ENCODE measurements at places on chromosomes 12 and 14. TPM values are rescaled to one million over a fixed set of nuclear protein-coding genes. Genes with fewer than 3 reads are reported as not detected.
A peak's percentile ranks its signal among the peaks of the same experiment; 100 is the strongest.

The AMHR2 gene
- total RNA-seq: 35.7 TPM

The KRT5 gene
- not detected for total RNA-seq

The ALG10 gene
- total RNA-seq: 21.6 TPM

The SSPN gene
- 2.1 TPM for total RNA-seq

DNA sequence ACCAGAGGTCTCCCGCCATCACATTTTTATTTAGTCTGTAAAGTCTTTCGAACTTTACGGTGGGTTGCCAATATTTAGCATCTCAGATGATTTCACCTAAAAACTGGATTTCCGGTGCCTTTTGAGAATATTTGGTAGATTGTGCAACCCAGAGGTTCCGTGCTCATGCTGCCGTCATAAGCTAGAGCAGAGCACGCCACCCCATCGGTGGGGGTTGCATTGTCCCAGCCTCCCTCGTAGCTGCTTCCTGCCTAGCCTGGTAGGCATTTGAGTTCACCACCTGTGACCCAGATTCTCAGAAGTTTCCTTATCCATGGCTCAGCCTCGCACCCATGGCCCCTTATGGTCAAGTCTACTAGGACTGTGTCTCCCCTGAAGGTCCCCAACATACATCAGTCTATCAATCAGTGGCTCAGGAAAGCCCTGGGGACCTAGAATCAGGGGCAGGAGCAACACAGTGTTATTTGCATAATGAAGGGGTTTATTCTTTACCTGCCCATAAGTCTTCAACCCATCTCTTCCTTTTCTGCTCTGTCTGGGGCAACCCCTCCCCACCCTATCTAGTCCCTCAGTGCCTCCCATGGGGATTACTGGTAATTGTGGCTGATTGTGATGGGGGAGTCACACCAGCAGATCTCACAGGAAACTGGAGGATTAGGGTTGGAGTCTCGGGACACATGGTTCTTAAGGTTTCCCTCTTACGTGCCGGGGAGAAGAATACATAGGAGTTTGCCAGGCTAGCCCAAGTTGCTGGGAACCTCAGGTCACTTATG lies 152.3 kb downstream of the PHETA1 start:
- no peak for DNase-seq
- no peak overlapping the region for H3K27ac ChIP-seq
- no peak overlapping the region for H3K4me3 ChIP-seq
- no peaks in the 10 kb centered on the region for H3K27me3 ChIP-seq
- H3K36me3 ChIP-seq: peaks cover 21% of the 10 kb centered on the region

DNA sequence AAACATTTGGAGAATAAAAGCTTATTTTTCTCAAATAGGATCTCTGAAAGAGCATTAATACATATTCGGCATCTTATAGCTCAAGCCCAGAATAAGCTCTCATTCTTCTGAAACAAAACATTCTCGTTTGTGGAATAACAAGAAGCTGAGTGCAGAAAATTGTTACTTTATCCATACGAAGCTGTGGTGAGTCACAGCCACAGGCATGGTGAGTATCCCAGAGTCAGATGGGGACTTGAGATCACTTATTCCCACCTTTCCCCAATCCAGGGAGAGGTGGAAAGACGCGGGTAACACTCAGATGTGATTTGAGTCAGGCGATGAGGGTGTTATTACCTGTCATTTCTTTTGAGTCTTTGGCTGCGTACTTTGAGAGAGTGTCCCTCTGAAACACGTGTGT lies 214.6 kb upstream of the TMEM132C start:
- peaks cover 2% of the 10 kb centered on the region for H3K4me1 ChIP-seq
- H3K27ac ChIP-seq: no peak overlapping the region
- peaks cover 20% of the 10 kb centered on the region for H3K27me3 ChIP-seq
- DNase-seq: no peak
- H3K4me3 ChIP-seq: no peak overlapping the region

- no peaks in the 10 kb centered on the region for H3K36me3 ChIP-seq
- peaks cover 66% of the 10 kb centered on the region for H3K27me3 ChIP-seq
- H3K4me3 ChIP-seq: peak overlapping the region; percentile 2
- DNase-seq: peak; percentile 61
- peak overlapping the region; percentile 79 for H3K27ac ChIP-seq
These were observed 1.8 kb downstream of the TBC1D30 start for GRCh38 chr12:64826234-64826633.

GRCh38 chr12:5535541-5535940 lies 103.6 kb downstream of the NTF3 start:
- no peak for DNase-seq
- no peak overlapping the region for H3K4me3 ChIP-seq
- peaks cover 27% of the 10 kb centered on the region for H3K27me3 ChIP-seq
- no peak overlapping the region for H3K27ac ChIP-seq
- peaks cover 5% of the 10 kb centered on the region for H3K4me1 ChIP-seq

DNA sequence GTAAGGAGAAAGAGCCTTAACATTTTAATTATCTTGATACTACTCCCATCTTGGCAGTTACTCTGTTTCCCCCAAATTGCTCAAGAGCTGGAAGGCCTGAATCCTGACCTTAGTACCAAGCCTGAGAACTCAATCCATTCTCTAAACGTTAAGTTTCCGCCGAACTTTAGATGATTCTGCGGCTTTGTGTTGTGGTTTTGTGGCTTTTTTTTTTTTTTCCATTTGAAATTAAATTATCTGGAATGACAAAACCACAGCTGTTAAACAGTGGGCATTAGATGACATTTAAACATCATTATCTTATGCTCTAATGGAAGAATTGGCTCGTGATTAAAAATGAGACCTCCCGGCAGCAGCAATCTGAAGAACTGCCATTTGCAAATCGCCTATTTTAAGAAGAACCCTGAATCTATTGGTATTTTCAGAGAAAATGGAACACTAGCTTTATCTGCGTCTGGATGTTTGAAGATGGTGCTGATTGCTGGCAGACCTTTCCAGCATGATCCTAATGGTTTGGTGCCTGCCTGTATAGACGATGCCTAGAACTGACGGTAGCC lies 38.4 kb downstream of the TMEM132C start:
- H3K27ac ChIP-seq: no peak overlapping the region
- H3K27me3 ChIP-seq: peaks cover 9% of the 10 kb centered on the region

DNA sequence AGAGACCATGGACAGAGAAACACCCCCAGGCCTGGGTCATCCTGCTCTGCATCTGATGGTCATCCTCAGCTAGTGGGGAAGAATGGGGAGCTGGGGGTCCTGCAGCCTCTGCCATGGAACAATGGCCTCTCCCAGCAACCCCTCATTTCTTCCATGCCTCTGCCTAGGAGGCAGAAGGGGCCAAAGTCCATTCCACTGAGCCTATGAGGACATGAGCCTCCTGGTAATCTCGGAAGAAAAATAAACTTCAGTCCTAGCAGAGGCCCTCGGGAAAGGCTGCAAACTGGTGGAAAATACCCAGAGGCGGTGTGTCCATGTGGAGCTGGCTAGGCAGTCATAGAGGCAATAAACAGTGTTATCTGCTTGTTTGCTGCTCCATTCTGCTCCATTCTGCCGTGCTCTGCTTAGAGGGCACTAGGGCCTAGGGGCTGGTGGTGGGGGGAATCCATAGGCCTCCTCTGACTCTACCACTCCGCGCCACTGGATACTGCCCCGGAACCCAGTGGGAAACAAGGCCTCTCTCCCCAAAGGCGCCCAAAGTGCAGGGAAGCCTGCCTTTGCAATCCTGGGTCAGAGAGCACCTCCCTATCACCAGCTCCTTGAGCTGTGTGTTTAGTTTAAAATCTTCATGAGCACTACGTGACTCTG lies 4.5 kb downstream of the PGF start:
- no peaks in the 10 kb centered on the region for H3K36me3 ChIP-seq
- peak overlapping the region; percentile 89 for H3K27ac ChIP-seq
- peak overlapping the region; percentile 53 for H3K4me3 ChIP-seq
- DNase-seq: no peak

DNA sequence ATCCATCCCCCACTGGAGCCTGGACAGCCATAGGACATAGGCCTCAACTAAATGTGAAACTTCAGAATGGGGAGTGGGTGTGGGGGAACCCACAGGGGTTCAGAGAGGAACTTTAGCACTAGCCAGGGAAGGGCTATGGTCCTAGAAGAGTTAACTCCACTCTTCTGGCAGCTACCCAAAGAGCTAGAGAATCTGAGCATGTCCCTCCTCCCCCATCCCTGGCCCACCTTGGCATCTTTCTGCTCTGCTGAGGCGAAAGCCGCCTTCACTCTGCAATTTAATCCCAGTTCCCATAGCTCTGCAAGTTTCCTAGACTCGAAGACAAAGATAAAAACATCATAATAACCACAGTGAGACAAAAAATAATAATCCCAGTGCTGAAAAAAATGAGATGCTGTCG lies 214.7 kb upstream of the RTL1 start:
- H3K27ac ChIP-seq: no peak overlapping the region
- H3K4me1 ChIP-seq: no peaks in the 10 kb centered on the region
- DNase-seq: no peak

GRCh38 chr12:85309125-85309566 lies 29.1 kb downstream of the ALX1 start:
- H3K36me3 ChIP-seq: peaks cover 2% of the 10 kb centered on the region
- peak overlapping the region; percentile 21 for H3K27ac ChIP-seq
- no peaks in the 10 kb centered on the region for H3K27me3 ChIP-seq
- H3K4me3 ChIP-seq: peak overlapping the region; percentile 5
- peaks cover 28% of the 10 kb centered on the region for H3K4me1 ChIP-seq

DNA sequence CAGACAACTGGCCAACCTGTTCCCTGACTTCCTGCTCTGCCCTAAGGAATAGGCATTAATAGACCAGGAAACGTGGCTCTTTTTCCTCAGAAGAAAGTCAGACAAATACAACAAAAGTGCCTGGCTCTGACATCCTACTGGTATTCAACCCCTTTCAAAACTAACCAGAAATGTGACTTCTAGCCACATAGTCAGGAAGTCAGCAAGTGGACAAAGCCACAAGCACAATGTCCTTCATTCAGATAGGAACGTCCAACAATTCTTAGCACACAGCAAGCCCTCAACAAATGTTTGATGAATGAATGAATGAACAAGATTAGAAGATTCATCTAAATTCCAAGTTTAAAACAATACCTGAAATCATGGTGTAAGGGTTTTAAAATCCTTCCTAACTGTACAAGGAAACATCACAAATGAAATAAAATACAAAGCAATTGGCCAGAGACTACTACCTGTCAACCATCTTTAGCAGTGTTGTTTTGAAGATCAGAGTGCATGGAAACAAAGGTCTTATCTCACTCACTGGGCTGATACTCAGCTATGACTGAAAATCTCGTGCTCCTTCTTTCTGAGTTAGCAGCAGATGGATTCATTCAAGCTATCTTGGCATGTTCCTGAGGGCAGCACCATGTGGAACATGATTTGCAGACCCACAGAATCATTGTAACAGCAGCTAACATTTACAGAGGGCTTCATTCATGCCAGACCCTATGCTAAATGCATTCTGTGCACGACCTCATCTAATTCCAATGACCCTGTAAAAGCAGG lies 16.5 kb downstream of the APPL2 start:
- H3K36me3 ChIP-seq: peaks cover 43% of the 10 kb centered on the region
- H3K4me1 ChIP-seq: peaks cover 55% of the 10 kb centered on the region
- no peak overlapping the region for H3K4me3 ChIP-seq
- no peaks in the 10 kb centered on the region for H3K27me3 ChIP-seq

GRCh38 chr14:102868956-102869547 lies 53.4 kb upstream of the AMN start:
- DNase-seq: no peak
- peak overlapping the region; percentile 9 for H3K27ac ChIP-seq
- no peak overlapping the region for H3K4me3 ChIP-seq
- H3K27me3 ChIP-seq: no peaks in the 10 kb centered on the region

GRCh38 chr14:99589651-99590530 lies 14.1 kb downstream of the CCDC85C start:
- H3K4me1 ChIP-seq: peaks cover 23% of the 10 kb centered on the region
- H3K4me3 ChIP-seq: no peak overlapping the region
- H3K27me3 ChIP-seq: no peaks in the 10 kb centered on the region
- no peak for DNase-seq
- no peaks in the 10 kb centered on the region for H3K36me3 ChIP-seq
